Activated CD4-positive, alpha-beta T cell treated with anti-CD3 and anti-CD28 coated beads for 48 hours (primary cell): ENCODE measurements at places on chromosomes 5 and 9.

GRCh38 chr9:116942593-116943061, 255.5 kb downstream of the TRIM32 start:
- DNase-seq: no peak

- DNase-seq: no peak
Measured at GRCh38 chr5:78506261-78507024, 142.1 kb downstream of the LHFPL2 start.

- DNase-seq: no peak
Measured at GRCh38 chr5:159536166-159536565, 205.9 kb upstream of the IL12B start.

GRCh38 chr9:136385015-136385414, 11.5 kb upstream of the CARD9 start:
- DNase-seq: peak; percentile 56

DNA sequence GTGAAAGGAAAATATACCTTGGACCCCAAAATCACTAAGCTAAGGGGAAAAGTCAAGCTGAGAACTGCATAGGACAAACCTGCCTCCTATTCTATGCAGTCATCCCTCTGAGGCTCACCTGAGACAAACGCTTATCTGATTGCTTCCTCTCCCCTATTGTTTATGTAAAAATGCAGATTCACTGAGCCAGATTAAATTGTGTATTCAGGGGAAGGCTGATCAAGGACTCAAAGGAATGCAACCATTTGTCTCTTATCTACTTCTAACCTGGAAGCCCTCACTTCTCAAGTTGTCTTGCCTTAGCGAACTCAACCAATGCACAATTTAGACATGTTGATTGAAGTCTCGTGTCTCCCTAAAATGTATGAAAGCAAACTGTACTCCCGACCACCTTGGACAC, 13.3 kb downstream of the SPARC start:
- no peak for DNase-seq

DNA sequence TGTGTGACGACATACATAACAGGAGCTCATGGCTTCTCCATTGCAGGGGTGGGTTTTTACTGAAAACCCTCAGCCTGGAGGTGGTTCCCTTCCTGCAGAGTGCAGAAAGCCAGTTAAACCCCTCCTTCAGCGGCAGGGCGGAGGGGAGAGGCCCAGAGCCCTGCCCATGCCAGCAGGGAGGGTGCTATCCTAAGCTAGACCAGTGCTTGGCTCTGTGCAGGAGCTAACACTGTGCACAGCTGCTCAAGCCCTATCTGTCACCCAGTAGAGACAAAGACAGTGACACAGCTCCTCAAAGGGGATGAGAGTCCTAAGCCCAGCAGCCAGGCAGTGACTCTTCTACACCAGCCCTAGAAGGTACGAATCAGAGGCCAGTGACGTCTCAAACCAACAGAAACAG, 70.0 kb upstream of the ZSWIM6 start:
- DNase-seq: no peak

- DNase-seq: peak; percentile 46
Measured at GRCh38 chr5:170614720-170615119, 110.9 kb downstream of the KCNIP1 start.

DNA sequence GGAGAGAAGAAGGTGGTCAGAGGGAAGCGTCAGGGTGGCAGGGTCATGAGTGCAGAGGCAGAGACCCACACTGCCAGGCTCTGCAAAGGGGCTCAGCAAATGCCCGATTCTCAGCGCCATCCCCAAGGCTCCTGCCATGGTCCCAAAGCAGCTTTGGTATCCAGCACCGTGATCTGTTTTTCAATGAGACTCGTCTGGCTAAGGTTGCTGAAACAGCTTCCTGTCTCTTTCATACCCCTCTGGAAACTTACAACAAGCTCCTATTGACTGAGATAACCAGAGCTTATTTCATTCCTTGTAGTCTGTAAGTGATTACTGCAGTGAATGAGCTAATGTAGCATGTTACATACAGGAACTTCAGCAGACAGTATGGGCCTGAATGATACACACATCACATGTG, 568.6 kb upstream of the DAP start:
- no peak for DNase-seq

GRCh38 chr5:6181147-6181729, 197.1 kb downstream of the MED10 start:
- no peak for DNase-seq

GRCh38 chr9:130235558-130236435, 29.8 kb upstream of the HMCN2 start:
- peak; percentile 77 for DNase-seq

DNA sequence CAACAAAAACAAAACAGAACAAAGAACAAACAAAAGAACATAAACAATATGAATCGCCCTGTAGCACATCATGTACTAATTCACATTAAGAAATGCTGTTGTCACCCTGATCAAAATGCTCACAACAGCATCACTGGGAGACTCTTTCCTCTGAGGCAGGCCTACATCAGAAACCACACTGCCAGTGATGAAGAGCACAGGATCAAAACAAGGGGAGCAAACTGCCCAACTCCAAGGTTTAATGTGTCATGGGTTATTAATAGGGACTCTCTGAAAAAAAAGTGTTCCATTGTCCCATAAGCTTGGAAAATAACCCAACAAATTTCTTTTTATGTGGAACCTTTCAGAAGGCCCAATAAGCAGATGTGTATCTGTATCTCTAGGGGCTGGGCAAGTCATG, 74.2 kb downstream of the PTPN3 start:
- no peak for DNase-seq

DNA sequence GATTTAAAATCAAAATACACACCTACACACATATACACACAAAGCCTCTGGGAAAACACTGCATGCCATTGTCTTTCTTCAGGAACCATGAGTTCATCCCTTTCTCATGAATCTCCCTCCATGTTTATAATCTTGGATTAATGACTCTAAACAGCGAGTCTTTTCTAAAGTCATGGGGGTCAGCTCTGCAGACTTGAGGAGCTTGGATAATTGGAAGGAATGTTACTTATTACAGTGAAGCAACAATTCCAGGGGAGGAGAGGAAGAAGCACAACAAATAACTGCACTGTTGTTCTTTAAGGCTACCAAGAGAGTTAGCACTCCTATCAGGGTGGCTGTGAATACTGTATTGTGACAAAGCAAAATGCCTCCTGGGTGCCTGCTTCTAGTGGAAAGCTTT, 444.7 kb downstream of the ANXA1 start:
- no peak for DNase-seq

GRCh38 chr5:72284559-72285423, 35.2 kb downstream of the MRPS27 start:
- no peak for DNase-seq

GRCh38 chr5:168647083-168647482, 67.9 kb upstream of the PANK3 start:
- no peak for DNase-seq

DNA sequence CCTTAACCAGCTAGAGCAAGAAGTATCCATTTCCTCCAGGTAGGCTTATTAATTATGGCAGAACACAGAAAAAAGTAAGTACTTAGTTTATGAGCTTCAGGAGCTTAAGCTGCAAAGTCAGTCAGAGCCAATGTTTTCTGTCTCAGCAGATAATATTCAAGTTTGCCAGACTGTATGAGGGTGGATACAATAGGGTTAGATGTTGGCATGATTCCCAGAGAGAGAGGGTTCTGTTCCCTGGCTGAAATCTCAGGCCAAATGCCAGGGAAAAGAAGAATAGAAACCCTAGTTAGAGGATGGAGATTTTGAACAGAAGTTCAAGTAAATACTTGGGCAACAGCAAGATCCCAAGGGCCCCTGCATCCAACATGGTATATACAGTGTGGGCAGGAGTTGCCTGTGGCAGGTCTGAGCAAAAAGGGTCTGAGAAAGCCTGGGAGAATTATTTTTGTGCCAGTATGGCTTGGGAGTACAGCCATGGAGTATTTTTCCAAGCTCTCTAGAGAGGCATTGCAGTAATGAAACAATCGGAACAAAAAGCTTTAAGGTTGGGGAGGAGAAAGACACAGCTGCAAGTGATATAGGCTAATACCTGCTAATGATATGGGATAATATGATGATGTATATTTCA, 31.0 kb upstream of the ISOC1 start:
- DNase-seq: no peak

- no peak for DNase-seq
Measured at GRCh38 chr5:16857635-16858034, 78.5 kb downstream of the MYO10 start.

DNA sequence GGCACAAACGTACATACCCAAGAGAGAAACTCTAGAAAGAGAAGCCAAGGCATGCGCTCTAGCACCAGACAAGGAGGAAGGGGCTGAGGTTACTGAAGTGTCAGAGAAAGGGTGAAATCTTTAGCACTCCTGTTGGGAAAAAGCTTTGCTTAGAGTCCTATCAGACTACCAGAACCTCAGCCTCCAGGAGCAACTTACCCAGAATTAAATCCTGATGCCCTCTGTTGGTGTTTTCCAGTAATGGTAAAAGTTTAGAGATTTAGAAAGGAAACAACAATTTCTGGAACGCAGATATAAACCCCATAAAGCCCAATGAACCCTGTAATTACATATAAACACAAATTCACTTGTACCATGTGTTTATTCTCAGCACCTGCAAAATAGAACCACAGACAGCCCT, 33.2 kb upstream of the ASTN2 start:
- DNase-seq: no peak

DNA sequence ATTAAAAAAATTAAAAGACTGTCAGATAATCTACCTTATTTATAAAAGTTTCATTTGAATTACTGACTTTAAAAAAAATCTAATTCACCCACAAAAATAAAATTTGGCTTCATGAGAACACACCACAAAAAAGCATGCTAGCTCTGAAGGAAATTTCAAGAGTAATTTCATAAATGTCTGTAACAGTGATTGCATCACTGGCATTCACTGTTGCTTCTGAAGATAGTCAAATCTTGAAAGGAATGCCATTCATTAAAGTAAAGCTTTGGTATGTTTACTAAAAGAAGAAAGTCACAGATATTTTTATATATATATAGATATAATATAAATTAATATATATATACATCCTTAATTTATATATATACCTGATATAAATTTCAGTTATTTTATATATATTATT, 43.4 kb downstream of the NADK2 start:
- no peak for DNase-seq

DNA sequence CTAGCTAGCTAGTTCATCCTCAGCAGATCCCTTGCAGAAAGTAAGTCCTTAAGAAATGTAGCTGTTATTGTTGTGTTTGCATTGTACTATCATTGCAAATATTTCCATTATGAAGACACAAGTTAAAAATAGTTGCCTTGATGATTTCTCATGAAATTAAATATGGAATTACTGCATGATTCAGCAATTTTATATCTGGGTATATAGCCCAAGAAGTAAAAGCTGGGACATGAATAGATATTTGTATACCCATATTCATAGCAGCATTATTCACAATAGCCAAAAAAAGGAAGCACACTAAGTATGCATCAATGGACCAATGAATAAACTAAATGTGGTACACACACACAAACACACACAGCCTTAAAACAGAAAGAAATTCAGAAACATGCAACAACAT, 6.8 kb downstream of the IFNB1 start:
- no peak for DNase-seq

DNA sequence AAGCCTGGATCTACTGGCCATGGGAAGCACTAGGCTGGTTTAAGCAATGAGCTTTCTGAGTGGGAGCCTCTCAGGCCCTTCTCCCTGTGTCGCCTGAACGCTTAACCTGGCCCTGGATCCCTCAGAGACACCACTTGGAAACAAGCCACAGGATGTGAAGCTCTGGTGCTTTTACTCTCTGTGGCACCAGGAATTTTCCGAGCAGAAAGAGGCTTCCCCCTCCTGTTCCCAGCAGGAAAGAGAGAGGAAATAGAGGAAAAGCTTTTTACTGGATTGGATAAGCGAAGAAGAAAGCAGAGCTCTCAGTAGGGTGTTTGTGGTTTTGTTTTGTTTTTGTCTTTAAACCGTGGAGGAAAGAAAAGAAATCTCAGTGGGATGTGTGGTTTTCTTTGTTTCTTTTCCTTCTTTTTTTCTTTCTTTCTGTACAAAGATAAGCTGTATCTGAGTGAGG, 34.5 kb downstream of the COL15A1 start:
- DNase-seq: no peak

DNA sequence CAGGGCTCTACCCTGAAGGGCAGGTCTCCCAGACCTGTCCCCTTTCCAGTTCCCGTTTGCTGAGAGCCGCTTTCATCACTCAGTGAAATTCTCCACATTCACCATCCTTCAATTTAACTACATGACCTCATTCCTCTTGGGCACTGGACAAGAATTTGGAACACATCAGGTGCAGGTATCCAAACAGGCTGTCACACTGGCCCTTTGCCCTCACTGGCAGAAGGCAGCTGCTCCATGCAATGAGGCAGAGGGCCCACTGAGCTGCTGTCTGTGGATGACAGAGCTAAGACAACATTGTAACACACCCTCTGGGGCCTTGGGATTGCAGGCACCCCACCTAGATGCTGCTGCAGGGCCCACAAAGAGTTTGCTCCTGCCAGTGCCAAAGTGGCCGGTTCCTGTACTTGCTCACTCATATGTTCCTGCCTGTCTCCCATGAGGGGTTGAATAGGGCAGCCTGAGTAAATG, 55.1 kb downstream of the ACTL7B start:
- DNase-seq: no peak

DNA sequence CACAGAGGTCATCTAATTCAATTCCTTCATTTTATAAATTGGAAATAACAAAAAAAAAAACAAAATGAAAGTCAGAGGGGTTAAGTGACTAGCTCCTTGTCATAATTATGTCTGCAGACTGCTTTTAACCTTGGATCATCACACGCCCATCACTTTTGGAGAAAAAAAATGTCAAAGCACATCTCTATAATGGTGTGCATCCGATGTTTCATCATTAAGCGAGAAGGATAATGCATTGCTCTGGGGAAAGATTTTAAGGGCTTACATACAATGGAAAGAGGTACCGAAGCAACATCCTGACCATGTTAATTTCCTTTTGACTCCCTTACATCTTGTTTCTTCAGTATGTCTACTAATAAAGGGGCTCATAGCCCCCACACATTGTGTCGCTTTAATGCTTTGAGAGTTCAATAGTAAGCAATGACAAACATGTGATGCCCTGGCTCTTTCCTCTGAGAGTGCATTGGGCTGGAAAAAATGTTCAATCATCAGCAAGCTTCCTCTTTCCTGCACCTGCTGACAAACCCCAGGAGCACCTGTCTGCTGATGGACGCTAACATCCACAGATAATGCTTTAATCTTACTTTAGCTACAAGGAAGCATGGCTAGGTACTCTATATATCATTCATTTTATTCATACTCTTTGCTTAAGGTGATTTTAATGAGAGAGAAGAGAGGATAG, 242.2 kb downstream of the SMARCA2 start:
- no peak for DNase-seq
